ENCODE measurements at places on chromosomes 16 and 17. TPM values are rescaled to one million over a fixed set of nuclear protein-coding genes. Genes with fewer than 3 reads are reported as not detected.

Gene PRSS36
- 0.23 TPM for total RNA-seq

Gene TBC1D3D
- not detected for total RNA-seq

Gene CD300H
- not detected for total RNA-seq

Gene ST6GALNAC1
- total RNA-seq, result 0.15 TPM

Gene GH1
- not detected for total RNA-seq

Gene KRT27
- not detected for total RNA-seq

Gene HID1
- 10.9 TPM for total RNA-seq

Gene CUEDC1
- total RNA-seq, result 103 TPM

Gene C17orf50
- not detected for total RNA-seq

Gene FA2H
- total RNA-seq, result 0.15 TPM

Gene PHLPP2
- 13.1 TPM for total RNA-seq

Gene FBXW10
- total RNA-seq, result not detected

Gene CRYM
- total RNA-seq, result 0.41 TPM

Gene KIF18B
- total RNA-seq, result 31.3 TPM

Gene E4F1
- 50.8 TPM for total RNA-seq

Gene VASN
- total RNA-seq, result 33.5 TPM

Gene PLEKHH3
- total RNA-seq, result 32.2 TPM

Gene CD300LB
- not detected for total RNA-seq

Gene TBX21
- total RNA-seq, result 0.10 TPM

Gene C1QTNF8
- 0.39 TPM for total RNA-seq

Gene AARS1
- total RNA-seq, result 115 TPM

Gene CD300A
- 0.21 TPM for total RNA-seq

Gene TBC1D24
- 26.7 TPM for total RNA-seq

Gene CD300LD
- total RNA-seq, result not detected

Gene HLF
- total RNA-seq, result 0.13 TPM
